ENCODE measurements at places on chromosomes 5 and 9. TPM values are rescaled to one million over a fixed set of nuclear protein-coding genes. Genes with fewer than 3 reads are reported as not detected.

SLC2A6 gene
- total RNA-seq, result 3.4 TPM

SPINK4 gene
- total RNA-seq, result not detected

DNA sequence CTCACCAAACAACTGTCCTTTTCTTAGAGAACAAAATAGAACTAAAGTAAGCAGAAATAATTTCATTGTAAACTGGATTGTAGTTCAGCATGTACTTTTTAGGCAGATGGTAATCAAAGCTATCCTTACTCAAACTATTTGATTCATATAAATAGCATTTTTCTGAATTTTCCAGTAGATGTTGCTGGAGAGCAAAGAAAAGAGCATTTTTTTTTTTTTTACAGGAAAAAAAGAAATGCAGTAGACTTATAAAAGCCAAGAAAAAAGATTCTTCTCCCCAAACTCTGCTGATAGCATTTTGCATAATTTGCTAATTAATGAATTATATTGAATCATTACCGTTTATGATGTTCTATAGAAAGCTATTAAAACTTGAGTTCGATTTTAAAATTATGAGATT is 715.3 kb upstream of the WWC1 start:
- no peak for DNase-seq

DNA sequence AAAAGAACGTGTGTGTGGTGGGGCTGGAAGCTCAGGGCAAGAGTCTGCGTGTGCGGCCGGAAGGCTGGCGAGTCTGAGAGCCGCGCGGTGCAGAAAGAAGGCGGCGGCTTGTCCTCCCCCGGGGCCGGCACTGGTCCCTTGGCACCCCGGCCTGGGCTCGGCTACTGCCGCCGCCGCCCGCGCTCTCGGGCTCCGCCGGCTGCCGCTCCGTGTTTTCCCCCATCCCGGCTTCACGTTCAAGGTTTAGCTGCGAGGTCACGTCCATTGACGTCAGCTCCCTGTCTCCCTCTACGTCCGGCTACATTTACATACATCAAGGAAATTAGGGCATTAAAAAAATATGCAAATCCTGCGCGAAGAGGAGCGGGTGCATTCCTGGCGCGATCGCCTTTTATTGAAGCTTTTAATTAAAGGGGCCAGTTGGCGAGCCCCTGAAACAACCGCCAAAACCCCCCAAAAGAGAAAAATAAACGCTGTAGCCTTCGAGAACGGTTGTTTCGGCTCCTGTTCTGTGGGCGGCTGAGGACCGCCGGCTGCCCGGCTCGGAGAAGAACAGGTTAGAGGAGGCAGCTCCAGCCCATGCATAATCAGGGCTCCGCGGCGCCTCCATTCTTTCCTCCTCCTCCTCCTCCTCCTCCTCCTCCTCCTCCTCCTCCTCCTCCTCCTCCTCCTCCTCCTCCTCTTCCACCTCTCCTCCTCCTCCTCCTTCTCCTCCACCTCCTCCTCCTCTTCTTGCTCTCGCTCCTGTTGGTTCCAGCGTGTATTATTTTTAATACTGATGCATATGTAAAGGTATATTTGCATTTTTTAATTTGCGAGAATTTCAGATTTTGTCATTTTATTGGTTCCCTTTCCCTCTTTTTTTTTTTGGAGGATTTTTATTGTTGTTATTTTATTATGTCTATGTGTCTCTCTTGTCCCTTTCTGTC is 207.0 kb downstream of the MEF2C start:
- DNase-seq, result no peak

- DNase-seq, result no peak
Observed at GRCh38 chr9:134735441-134736175, 94.0 kb downstream of the COL5A1 start.

GRCh38 chr9:87336914-87337333 is 160.7 kb upstream of the DAPK1 start:
- no peak for DNase-seq

- DNase-seq, result peak; percentile 43
Observed at GRCh38 chr9:137454145-137454596, 5.0 kb downstream of the NSMF start.

GRCh38 chr5:36205329-36205728 is 36.4 kb downstream of the NADK2 start:
- DNase-seq, result no peak

DNA sequence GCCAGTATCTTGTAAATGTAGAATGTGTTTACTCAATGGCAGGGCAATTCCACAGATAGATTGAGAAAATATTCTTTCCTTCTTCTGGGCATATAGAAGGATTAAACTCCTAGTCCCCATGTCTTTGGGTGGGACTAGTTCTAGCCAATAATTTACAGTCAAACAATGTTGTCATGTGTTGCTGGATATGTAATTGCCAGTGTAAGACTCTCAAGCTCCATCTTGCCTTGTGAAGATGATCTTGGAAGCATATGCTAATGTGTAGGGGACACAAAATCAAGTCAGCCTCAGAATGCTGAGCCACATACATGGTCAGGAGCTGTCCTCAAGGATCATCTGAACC is 386.9 kb downstream of the CETN3 start:
- no peak for DNase-seq

NUDT2 gene
- total RNA-seq, result 15.0 TPM

DNA sequence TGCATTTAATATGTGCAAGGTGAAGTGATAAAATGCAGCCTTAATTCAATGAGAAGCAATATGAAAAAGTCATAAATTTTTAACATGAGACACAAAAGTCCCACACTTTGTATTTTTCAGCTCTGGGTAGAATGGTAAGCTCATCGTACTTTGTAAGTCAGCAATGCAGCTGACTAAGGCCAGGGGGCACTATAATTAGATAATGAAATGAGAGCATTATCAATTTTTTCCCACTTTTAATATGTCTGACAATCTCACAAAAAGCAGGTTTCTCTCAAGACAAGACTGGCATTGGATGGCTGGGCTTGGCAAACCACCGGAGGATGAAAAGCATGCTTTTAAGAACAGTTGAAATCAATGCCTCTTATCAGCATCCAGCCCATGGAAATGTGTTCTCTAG is 162.8 kb downstream of the FAM174A start:
- no peak for DNase-seq

DNA sequence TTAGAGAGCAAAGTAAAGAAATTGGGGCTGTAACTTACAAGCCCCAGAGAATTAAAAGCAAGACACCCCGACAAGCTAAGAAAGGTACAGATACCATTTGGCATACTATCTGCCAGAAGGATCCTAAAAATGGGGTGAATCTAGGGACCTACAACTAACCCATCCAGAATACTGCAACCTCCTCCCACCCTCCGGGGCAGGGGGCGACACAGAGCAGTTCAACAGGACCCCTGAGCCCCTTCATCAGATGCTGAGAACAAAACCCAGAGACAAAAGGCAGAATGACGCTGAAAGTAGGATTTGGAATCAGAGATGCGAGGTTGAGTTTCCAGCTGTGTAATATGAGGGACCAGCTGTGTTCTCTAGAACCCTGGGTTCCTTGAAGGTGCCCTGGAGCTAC is 71.2 kb downstream of the EPB41L4B start:
- no peak for DNase-seq

GRCh38 chr5:73821003-73821402 is 195.0 kb downstream of the ARHGEF28 start:
- DNase-seq, result no peak

PHF24 gene
- not detected for total RNA-seq

MYMK gene
- total RNA-seq, result not detected

DNA sequence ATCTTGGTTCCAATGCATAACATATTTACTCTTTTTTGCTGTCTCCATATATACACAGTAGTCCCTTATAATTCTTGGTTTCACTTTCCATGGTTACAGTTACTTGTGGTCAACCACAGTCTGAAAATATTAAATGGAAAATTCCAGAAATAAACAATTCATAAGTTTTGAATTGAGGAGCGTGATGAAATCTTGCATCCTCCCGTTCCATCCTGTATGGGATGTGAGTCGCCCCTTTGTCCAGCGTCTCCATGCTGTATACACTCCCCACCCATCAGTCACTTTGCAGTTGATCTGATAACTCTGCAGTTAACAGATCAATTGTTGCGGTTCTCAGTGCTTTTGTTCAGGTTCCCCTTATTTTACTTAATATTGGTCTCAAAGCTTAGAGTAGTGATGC is 11.5 kb upstream of the FAF2 start:
- DNase-seq, result no peak

GRCh38 chr9:19934301-19934871 is 145.5 kb upstream of the SLC24A2 start:
- DNase-seq, result no peak

TCF7 gene
- 308 TPM for total RNA-seq

TTLL11 gene
- total RNA-seq, result 4.2 TPM

DNA sequence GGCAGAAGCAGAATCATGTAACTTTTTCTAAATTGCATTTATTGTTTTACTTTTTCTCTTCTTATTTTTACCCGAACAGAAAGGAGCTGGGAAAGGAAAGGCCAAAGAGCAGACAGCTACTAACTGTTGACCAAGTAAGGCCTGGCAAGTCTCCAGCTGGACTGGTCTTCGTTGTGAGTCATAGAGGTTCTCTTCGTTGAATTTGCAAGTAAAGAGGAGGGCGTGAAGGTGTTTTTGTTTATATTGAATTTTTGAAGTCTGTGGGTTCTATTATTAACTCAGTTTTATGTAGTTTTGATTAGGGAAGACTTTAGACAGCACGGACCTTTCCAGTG is 416.5 kb upstream of the CCNH start:
- DNase-seq, result no peak

LIX1 gene
- total RNA-seq, result not detected

CCDC112 gene
- total RNA-seq, result 3.5 TPM

GRCh38 chr5:36667824-36668223 is 61.4 kb downstream of the SLC1A3 start:
- DNase-seq, result no peak

LTC4S gene
- 6.4 TPM for total RNA-seq

LCN15 gene
- total RNA-seq, result not detected

PIP5KL1 gene
- 2.3 TPM for total RNA-seq

DNA sequence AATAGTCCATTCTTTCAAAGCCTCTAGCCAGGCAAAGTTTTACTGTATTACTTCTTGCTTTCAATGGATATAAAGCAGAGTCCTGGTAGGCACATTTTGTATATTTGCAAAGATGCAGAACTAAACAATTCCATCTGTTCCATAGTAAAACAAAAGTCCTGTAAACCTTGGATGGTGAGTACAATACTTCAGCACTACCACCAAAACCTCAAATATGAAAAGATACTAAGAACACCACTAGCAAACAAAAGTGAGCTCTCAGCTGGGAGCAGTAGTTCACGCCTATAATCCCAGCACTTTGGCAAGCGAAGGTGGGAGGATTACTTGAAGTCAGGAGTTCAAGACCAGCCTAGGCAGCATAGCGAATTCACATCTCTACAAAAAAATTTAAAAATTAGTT is 195.0 kb downstream of the MSX2 start:
- DNase-seq, result no peak

GRCh38 chr5:96481867-96482266 is 48.8 kb upstream of the PCSK1 start:
- DNase-seq, result no peak

MEIKIN gene
- 0.77 TPM for total RNA-seq

C5orf52 gene
- not detected for total RNA-seq

- DNase-seq, result no peak
Observed at GRCh38 chr9:100477241-100477640, 4.3 kb downstream of the TMEFF1 start.

DNA sequence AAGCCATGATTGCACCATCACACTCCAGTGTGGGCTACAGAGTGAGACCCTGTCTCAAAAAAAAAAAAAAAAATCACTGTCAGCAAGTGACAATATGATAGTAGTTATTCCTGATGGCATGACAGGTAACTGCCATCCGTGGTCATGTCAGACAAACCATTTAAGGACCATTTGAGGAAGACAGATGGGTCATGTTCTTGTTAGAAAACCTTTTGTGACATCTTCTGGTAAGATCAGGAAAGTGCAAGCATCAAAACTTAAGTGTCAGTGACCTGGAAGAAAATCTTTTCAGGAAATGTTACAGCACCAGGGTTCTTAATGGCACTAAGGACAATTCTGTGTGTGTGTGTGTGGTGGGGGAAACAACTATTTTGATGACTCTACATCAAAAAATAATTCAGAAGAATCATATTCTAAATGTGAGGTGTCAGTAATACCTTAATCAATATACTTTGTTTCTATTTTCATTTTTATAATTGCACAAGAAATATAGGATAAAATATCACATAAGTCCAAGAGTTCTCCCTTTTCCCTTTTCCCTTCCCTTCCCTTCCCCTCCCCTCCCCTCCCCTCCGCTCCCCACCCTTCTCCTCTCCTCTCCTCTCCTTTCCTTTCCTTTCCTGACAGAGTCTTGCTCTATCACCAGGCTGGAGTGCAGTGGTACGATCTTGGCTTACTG is 17.8 kb downstream of the SLC38A9 start:
- DNase-seq, result no peak

CATSPER3 gene
- 0.50 TPM for total RNA-seq

GRCh38 chr9:123657941-123658340 is 272.0 kb downstream of the DENND1A start:
- no peak for DNase-seq

DNA sequence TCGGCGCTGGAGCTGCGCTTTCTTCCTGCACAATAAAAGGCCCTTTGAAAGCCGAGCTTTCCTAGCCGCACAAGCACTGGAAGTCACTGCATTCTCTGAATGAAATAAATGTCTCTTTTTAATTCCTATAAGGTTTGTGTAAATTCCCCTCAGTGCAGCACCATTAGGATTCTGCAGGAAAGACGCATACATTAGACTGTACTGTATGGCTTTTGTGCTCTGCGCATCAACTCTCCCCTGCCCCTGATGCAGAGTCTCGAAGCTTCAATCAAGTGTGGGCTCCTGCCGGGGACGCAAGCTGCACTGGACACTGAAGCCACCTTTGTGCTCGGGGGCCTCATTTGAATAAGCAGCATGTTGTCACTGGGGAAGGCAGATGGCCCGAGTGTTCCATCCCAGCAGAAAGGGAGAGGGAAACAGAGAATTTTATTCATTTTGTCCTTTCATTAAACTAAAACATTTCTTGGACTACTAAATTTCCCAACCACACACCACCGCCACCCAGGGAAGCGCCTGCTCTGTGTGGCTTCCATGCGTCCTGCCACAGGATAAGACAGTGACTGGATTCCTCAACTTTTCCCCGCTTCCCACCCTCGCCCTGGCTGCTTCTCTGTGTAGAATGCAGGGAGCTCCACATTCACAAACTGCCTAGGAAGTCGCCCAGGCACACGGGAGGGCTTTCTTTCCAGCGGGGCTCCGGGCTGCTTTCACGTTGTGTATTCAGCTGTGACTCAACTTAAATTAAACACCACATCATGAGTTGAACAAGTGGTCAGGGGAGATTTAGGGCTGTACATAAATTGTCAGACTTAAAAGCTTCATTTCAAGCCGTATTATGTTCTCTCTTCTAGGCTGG is 635.4 kb downstream of the IRX1 start:
- no peak for DNase-seq

SPATA31E1 gene
- total RNA-seq, result not detected

HAVCR2 gene
- 2.3 TPM for total RNA-seq

PCDHB14 gene
- total RNA-seq, result not detected
